ENCODE measurements at places on chromosomes 1 and 21.

DNA sequence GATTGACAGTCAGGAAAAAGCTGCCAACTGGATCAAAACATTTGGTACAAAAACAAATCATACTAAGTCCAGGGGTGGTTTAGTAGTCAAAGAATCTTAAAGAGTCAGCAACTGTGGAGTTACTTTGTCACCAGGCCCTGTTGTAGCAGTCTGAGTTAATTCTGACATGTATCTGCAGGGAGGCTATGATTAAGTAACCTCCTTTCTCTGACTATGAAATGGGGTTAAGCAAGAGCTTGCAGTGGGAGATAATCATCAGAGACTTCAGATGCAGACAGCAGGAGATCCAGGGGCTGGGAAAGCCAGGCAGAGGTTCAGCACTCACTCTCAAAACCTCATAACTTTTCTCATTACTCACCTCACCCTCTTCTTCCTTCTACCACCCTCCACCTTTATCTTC is 99.2 kb upstream of the BTG3 start:
- no peak for DNase-seq

DNA sequence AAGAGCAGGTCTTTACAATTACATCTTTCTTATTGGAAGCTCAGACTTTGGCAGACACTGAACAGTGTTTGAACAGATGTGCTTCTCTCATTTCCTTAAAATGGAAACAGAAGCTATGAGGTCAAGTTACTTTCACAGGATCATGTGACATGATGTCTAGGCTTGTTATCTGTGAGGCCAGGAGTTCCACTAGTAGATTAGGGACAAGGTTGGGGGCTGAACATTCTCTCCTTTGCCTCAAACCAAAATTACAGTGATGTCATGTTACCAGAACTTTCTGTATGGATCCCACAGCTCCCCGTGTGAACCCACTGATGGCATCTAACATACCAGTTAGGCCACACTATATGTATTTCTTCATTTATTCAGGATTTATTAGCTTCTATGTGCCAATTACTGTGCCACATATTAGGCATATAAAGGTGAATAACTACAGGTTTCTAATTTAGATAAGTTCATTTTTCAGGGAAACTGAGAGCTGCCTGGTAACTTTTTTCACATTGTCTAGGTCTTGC is 6.0 kb downstream of the DYNLT5 start:
- no peak for DNase-seq

GRCh38 chr21:36162631-36163030 is 6.0 kb downstream of the DOP1B start:
- no peak for DNase-seq

GRCh38 chr1:63835128-63835527 is 61.3 kb downstream of the ROR1 start:
- no peak for DNase-seq

GRCh38 chr1:20884513-20884912 is 97.4 kb upstream of the HP1BP3 start:
- no peak for DNase-seq

- no peak for DNase-seq
Observed at GRCh38 chr1:168843401-168843800, 114.4 kb upstream of the DPT start.

DNA sequence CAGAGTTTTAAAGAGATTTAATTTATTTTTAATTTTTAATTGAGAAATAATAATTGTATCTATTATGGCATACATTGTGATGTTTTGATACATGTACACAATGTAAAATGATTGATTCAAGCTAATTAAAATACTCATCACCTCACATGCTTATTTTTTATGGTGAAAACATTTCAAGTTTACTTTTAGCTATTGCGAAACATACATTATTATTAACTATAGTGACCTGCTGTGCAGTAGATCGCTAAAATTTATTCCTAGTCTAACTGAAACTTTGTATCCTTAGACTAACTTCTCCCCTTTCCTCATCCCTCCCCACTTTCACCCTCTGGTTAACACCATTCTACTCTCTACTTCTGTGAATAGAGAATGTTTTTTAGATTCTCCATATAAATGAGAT is 191.6 kb downstream of the DNAH14 start:
- DNase-seq, result no peak

DNA sequence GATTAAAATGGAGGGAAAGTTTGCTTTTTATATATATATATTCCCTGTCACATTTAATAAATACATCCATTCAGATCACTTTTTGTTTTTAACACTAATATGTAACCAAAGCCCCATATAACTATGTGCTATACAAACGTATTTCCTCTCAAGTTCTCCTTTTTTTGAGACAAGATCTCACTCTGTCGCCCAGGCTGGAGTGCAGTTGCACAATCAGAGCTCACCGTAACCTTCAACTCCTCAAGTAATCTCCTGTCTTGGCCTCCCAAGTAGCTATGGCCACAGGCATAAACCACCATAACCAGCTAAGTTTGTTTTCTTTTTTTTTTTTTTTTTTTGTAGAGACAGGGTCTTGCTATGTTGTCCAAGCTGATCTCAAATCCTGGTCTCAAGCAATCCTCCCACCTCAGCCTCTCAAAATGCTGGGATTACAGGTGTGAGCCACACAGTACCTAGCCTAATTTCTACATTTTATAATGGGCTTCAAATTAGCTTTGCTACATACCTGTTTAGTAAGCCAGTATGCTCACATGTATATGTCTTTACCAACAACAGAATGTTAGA is 120.0 kb downstream of the TGFBR3 start:
- DNase-seq, result no peak

DNA sequence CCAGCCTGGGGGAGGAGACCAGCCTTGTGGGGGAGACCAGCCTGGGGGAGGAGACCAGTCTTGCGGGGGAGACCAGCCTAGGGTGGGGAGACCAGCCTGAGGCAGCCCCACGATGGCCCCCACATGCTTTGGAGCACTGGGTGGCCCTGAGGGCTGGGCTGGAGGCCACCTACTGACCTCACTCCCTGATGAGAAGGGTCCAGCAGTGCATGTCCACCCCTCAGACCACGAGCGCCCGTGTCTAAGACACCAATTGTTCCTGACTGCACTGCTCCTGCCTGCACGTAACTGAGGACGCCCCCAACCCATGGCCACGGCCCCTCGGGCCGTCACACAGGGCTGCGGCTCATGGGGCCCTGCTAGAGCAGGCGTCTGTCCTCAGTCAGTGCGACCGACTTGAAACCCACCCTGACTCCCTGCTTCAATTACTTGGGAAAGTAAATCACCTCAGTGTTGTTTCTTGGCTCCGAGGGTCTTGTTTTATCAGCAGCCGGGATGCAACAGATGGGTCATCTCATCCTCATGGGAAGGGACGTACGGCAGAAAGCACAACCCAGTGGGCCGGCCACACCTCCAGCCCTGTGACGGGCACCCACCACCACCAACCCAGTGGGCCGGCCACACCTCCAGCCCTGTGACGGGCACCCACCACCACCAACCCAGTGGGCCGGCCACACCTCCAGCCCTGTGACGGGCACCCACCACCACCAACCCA is at the start of gene SPATC1L:
SPATC1L (minus strand) TSS at position 550 of the 715 bp plus-strand sequence. CDS start 1,643 bp downstream, outside the sequence.
- no peak for DNase-seq

GRCh38 chr1:163013826-163014600 is 55.1 kb upstream of the RGS4 start:
- DNase-seq, result no peak

DNA sequence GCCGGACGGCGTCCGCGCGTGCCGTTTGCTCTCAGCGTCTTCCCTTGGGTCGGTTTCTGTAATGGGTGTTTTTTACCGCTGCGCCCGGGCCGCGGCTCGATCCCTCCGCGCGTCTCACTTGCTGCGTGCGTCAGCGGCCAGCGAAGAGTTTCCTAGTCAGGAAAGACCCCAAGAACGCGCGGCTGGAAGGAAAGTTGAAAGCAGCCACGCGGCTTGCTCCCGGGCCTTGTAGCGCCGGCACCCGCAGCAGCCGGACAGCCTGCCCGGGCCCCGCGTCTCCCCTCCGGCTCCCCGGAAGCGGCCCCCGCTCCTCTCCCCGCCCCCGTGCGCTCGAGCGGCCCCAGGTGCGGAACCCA is 159.8 kb downstream of the RUNX1 start:
- peak; percentile 51 for DNase-seq

- no peak for DNase-seq
Observed at GRCh38 chr1:158126425-158126824, 54.3 kb upstream of the CD1D start.

DNA sequence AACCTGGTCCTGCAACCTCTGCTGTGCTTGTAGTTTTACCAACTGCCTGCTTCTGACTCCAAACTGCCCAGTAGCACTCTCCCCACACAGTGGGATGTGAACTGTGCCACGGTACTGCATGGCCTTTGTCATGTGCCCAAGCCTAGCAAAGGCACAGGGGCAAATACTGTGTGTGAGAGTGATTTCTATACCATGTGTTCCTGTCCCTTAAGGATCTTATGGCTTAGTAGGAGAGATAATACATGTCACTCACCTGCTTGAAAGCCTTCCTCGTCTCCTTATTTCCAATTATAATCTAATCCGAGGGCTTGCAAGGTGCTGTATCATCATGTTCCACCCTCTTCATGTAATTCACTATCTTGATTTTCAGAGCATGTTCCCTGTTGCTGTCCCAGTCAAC is 51.3 kb downstream of the UBE4B start:
- no peak for DNase-seq

DNA sequence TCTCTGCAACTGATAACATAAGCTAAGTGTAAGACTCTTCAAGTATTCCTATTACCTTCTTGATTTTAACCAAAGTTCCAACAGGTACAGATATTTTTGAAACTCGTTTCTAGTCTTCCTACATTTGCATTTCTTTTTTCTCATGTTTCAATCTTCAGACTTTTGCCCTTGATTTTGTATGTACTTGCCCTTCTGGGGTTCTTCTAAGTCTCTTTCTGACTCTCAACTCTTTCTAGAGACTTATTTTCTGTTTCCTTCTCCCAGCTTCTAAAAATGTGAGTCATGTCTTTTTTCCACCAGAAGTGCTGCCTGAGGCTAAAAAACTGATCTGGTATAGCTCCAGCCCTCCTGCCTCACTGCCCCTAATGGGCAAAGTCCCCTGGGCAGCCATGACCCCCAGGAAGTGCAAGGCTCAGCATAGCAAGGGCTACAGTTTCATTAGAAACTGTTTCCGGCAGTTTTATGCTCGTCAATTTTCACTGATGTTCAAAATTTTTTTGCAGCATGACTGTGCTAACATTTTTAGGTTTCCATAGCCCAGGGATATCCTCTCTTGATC is 265.9 kb downstream of the SEC16B start:
- no peak for DNase-seq

DNA sequence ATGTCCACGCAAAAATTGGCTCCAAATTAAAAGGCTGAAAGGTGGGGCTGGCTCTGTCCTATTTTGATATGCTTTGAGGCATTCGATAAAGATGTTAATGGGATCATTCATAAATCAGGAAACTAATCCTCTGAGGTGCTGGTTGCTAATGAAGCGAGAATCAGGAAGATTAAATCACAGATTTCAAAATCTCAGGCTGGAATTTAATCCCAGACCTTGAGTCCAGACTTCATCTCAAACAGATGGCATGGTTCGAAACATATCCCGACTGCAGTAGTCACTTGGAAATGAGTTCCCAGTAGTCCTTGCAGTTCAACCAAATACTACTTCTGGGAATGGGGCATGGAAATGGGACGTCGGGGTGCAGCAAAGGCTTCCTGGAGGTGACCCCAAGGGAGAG is 4.5 kb upstream of the KLF17 start:
- DNase-seq, result no peak

GRCh38 chr1:205950826-205951549 is 7.7 kb upstream of the SLC26A9 start:
- no peak for DNase-seq

DNA sequence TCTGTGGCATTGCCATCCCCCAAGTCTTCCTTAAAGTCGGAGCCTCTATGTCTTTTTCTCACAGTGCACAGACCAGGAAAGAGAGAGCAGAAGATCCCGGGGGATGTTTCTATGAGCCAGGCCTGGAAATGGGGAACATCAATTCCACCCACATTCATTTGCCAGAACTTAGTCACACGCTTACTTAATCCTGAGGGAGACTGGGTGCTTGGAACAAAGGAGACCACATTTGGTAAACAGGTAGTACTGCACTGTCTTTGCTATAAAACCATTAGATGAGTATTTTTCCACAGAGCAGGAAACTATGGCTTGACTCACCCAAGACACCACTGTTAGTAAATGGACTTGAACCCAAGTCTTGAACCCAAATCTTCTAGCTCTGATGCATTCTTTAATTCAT is 60.7 kb upstream of the CTTNBP2NL start:
- DNase-seq, result no peak

GRCh38 chr1:198462365-198463019 is 78.0 kb downstream of the ATP6V1G3 start:
- DNase-seq, result no peak

- no peak for DNase-seq
Observed at GRCh38 chr1:47439819-47440598, 2.2 kb downstream of the FOXD2 start.

DNA sequence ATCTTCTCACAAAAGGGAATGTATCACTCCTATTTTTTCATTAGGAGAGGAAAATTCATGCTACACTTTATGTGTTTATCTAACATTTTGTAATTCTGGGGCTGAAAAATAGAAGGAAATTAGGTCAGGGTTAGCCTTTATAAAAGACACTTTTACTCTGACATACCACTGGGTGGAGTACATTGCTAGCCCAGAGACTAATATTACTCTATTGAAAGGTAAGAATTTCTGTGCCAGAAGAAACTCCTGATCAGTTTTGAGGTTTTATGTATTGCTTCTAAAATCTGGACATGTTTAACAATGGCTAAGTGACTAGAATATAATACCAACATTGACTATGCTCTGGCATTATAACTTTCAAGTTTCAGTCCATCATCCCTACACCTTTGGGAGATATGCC is 724.6 kb downstream of the USP25 start:
- no peak for DNase-seq

- DNase-seq, result no peak
Observed at GRCh38 chr1:40868051-40868723, 6.0 kb upstream of the CITED4 start.

Data from activated T-helper 9 cell treated with anti-CD3 and anti-CD28 coated beads, Interleukin-2, amount 50 U/mL, for 16 hours (primary cell).